ENCODE measurements at places on chromosomes 6 and 20. TPM values are rescaled to one million over a fixed set of nuclear protein-coding genes. Genes with fewer than 3 reads are reported as not detected.

DNA sequence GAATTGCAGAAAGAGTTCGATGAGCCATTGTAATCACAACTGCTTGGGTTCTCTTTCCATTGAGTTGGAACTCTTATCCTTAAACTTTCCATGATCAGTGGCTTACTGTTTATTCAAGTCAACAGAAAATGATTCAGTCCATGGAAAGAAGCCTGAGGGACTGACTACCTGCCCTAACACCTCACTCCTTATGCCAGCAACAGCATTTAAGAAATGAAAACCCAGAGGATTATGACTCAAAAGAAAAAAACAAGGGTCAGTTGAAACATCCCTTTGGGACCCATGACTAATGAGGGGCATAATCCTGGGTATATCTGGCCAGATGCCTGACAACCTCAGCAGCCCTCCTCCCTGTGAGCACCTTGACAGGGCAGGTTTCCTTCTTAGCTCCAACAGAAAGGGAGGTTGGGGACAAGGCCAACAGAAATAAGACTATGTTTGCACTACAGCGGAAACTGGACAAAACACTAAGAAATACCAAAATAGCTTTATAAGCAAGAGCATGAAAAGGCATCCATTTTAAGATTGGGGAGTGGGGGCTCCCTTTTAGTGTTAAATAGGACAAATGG is 106.7 kb downstream of the MAP3K5 start:
- DNase-seq, result no peak

DNA sequence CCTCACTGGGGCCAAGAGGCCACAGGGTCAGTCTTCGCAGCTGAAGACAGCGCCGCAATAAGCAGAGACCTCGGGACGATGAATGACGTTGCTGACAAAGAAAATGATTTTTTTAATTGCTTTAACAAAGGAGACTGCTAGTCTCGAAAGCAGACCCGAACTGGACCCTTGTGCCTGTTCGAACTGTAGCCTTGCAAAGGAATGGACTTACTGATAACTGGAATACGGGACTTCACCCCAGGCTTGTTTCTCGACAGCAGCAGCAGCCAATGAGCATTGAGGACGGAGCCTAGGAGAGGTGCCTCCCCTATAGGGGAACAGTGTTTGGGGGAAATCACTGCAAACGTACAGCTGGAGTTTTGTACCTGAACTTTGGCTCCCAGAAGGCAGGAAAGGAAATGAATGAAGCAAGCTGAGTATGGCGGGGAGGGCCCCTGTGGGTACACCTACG is 1.3 kb upstream of the TAF4 start:
- peak; percentile 64 for DNase-seq

DNA sequence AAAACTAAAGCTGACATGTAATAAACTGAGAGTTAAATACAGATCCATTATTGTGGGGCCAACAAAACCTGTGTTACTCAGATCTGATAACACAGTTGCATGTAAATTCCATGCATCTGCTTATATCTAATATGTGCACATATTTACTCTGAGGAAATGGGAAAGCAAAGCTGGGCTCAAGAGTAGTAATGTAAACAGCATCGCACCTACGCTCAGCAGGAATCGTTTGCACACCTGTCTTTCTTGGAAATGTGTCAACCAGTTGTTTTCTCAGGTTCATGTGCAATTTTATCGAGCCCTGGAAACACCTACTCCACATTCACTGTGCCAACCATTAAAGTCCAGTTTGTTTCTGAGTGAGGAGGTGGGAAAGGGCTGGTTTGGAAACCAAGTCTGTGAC is 80.3 kb upstream of the CNKSR3 start:
- no peak for DNase-seq

DNA sequence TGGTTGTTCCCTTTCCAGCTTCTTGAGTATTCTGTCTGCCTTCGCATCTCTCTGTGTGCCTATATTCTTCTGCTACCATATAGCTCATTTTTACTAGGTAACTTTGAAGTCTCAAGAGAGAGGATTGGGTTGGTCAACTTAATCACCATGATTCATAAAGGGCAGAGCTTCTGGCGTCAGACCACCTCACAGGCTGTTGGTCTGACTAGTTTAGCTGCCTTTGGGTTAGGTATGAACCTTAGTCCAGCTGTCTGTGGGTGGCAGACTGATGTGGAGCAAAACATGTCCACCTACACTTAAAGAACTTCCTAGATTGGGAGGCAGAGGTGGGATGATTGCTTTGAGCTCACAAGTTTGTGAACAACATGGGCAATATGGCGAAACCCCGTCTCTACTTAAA is 192.2 kb upstream of the SGK1 start:
- DNase-seq, result no peak

- peak; percentile 52 for DNase-seq
Observed at GRCh38 chr20:37534401-37535157, 6.9 kb upstream of the BLCAP start.

- no peak for DNase-seq
Observed at GRCh38 chr20:58682656-58683531, 9.7 kb upstream of the NPEPL1 start.

GRCh38 chr20:44835661-44836221 is 25.4 kb upstream of the RIMS4 start:
- DNase-seq, result no peak

- DNase-seq, result peak; percentile 18
Observed at GRCh38 chr6:3831761-3832530, 17.2 kb upstream of the FAM50B start.

- no peak for DNase-seq
Observed at GRCh38 chr6:4169028-4169789, 33.8 kb upstream of the ECI2 start.

DNA sequence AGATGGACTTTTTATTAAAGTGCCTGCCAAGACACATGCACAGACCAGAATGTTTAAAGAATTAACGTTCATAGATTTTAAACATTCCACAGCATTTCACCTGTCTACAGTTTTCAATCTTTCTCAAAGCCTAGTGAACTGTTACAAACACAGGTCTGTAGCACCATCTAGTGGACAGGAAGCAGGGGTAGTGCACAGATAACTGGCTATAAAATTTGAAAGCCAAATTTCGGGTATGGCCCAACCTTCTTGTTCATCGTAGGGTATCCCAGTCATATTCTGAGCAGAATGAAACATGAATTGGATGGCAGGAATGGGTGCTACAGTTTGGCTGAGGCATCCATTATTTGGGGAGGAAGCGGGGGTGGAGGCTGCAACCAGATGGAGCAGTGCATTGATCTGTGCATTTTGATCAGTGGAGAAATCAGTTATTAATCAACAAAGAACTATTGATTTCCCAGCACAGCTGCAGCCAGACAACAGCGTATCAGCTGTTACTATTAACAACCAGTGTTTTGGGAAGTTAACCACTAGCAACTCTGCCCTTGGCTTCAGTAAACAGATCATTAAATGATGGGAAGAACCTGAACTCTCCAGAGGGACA is 56.1 kb upstream of the B3GAT2 start:
- DNase-seq, result no peak

GRCh38 chr6:2363211-2363610 is 117.8 kb upstream of the GMDS start:
- no peak for DNase-seq

GRCh38 chr6:164563924-164564323 is 745.5 kb downstream of the C6orf118 start:
- DNase-seq, result no peak

- DNase-seq, result no peak
Observed at GRCh38 chr6:158257781-158258180, 54.5 kb upstream of the TULP4 start.

DNA sequence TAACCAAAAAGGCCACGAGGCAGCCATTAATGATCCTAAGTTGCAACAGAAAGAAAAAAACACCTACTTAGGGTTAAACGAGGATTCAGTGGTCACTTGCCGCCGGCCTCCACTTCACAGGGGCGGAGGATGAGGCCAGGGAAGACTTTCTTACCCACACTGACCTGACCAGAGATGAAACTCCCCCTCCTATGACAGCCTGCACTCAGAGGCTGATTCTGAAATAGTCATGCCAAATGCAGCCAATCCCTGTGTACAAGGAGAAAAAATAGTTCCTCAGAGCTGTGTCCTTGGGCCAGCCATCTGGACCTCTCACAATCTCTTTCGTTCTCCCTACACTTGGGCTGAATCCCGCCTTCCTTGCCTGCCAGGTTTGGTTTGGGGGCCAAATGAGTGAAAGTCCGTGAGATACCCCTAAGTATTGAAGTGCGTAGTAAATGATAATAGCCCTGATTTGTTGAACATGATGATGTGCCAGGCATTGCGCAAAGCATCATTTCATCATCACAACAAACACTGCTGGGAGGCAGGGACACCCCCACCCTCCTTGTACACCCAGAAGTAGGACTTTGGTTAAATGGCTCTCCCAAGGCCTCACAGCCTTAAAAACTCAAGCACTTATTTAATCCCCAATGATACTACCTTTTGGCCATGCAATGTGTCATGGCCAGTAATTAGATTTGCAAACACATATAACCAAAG is 3.2 kb upstream of the IRF4 start:
- DNase-seq, result no peak

GRCh38 chr6:166779963-166780683 is 153.1 kb upstream of the RPS6KA2 start:
- DNase-seq, result no peak

GRCh38 chr6:2035826-2036709 is 209.3 kb downstream of the GMDS start:
- DNase-seq, result no peak

- no peak for DNase-seq
Observed at GRCh38 chr20:11917663-11918062, at the start of gene BTBD3. Gene BTBD3 (plus strand): TSS chr20:11917893. CDS start chr20:11918276, 383 bp downstream.

DNA sequence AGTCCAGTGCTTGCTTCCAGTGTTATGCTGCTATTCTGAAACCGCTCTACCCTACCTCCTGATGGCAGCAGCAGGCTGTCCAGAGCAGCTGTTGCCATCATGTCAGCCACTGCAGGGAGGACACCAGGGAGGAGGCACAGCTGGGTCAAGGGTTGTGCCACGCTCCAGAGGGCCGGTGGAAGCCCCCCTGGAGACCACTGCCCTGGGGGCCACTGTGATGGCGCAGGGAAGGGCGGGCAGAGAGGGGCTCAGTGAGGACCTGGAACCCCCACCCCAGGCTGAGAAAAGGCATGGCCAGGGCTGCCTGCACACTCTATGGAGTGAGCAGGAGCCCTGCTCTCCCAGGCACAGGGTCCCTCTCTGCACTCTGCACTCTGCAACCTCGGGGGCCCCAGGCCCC is 271.3 kb upstream of the BTBD3 start:
- no peak for DNase-seq

DNA sequence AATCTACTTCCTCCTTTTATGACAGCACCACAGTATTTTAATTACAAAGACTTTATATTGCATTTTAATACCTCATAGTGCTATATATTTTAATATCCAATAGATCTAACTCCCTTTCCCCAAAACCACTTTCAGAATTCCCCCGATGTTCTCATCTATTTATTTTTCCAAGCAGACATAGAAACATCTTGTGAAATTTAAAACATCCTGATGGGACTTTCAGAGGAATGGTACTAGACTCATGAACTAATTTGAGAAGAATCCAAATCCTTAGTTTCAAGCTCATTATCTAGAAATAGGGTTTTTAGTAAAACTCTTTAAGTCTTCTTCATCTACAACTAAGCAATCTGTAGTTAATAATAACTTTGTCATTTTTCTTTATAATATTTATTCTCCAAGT is 97.0 kb downstream of the TRERF1 start:
- DNase-seq, result no peak

- DNase-seq, result no peak
Observed at GRCh38 chr6:112030961-112031660, 22.8 kb upstream of the CCN6 start.

- DNase-seq, result no peak
Observed at GRCh38 chr6:11211254-11211653, 21.2 kb downstream of the NEDD9 start.

- DNase-seq, result no peak
Observed at GRCh38 chr6:30568245-30568644, 3.0 kb upstream of the ABCF1 start.

DNA sequence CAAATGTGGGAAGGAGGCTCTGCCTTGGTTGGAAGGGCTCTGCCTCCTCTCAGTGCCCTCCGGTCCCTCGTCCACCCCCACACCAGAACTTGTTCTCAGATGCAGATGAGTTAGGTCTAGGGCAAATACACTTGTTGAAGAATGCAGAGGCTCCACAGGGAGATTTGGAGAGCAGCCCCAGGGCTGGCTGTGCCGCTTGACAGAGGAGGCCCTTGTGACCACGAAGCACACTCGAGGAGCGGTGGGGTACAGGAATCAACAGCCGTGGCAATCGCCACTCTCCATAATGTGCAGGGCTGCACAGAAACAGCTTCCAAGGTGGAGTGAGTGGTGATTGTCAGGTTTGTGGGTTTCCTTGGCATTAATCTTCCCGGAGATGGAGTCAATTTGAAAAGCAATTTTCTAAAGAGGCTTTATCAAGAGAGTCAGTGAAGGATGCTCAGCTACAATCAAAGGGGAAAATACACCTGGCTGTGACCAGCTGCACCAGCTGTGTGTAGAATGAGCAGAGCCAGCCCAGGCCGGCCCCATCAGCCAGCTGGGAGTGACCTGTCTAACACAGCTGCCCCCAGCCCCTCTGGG is 59.5 kb downstream of the BFSP1 start:
- DNase-seq, result no peak

DNA sequence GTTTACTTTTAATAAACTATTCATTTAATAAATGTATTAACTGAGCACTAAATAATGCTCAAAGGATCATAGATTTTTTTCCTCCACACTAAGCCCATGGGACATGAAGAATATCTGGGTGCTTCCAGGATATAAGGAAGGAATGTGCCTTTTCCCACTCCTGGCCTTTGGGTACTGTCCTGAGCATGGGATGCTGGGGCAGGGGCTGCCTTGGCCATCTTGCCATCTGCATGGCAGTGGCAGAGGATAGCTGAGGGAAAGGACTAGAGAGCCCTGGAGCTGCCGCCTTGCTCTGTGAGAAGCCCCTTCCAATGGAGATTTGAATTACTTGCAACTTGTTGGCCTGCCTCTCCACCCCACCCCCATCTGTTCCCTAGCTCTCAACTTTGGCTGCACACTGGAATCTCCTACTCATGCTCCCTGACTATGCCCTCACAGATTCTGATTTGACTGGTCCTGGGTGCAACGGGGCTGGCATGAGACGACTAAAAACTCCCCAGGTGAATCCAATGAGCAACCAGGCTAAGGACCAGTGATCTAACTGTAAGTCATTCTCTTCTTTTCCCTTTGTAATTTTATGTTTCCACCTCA is 15.6 kb downstream of the DDRGK1 start:
- DNase-seq, result no peak

Gene DNAH8
- 0.83 TPM for total RNA-seq

Gene NEURL2
- 26.5 TPM for total RNA-seq

Gene LST1
- total RNA-seq, result not detected

Gene ADTRP
- 187 TPM for total RNA-seq

Gene HLA-DQA1
- 1.5 TPM for total RNA-seq

Gene CNR1
- total RNA-seq, result 0.35 TPM

Gene SLC22A7
- total RNA-seq, result 0.80 TPM

Gene PROKR2
- total RNA-seq, result not detected

Gene TP53TG5
- not detected for total RNA-seq

Gene HLA-DMB
- total RNA-seq, result 96.5 TPM

Gene ERVFRD-1
- not detected for total RNA-seq

Gene CLPSL1
- total RNA-seq, result not detected

Gene CLIC5
- total RNA-seq, result 114 TPM

Gene C20orf141
- not detected for total RNA-seq

Data from Peyer's patch (tissue), 4 donors.